Mesothelial cell of epicardium (in vitro differentiated cells): ENCODE measurements at places on chromosomes 6 and 20.

DNA sequence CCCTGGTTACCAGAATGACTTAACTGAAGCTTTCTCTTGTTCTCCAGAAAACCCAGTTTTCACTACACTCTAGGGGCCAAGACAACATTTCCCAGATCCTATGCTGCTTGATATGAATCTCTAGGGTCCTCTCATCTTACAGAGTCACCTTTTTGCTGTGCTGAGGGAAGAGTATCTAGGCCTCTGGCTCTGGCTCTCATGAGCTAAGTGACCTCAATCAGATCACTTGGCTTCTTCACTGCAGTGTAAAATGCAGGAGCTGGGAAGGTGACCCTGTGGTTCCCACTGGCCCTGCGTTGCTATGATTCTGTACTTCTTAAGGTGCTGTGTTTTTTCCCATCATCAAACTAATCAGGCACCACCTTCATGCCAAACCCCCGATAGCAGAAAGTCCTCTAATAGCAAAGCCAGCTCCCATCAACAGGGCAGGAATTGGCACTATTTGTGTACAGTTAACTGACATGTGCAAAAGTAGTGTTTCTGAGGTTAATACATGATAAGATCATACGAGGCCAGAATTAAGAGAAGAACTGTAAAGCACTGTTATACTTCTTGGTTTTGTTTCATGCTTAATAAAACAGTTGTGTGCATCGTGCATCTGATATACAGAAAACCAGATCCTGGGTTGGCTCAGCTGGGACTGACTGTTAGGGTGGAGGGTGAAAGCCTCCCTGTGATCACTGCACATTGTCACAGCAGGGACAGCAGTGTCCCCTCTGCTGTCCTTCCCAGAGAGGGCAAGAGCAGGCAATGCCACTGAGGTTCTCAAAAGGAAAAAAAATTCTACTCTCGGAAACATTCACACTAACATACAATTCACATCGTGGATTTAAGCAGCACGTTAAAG lies 46.7 kb downstream of the CNKSR3 start:
- H3K27ac ChIP-seq: no peak overlapping the region
- DNase-seq: no peak
- H3K27me3 ChIP-seq: no peaks in the 10 kb centered on the region
- no peaks in the 10 kb centered on the region for H3K36me3 ChIP-seq
- peaks cover 7% of the 10 kb centered on the region for H3K4me1 ChIP-seq
- H3K4me3 ChIP-seq: no peak overlapping the region

DNA sequence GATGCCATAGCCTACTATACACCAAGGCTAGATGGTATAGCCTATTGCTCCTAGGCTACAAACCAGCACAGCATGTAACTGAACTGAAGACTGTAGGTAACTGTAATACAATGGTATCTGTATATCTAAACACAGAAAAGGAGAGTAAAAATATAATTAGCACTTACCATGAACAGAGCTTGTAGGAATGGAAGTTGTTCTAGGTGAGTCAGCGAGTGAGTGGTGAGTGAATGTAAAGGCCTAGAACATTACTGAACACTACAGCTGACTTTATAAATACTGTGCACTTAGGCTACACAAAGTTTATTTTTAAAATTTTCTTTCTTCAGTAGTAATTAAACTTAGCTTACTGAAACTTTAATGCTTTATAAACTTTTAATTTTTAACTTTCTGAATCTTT lies 129.5 kb downstream of the BTBD9 start:
- no peak overlapping the region for H3K4me3 ChIP-seq
- H3K4me1 ChIP-seq: peaks cover 23% of the 10 kb centered on the region
- H3K36me3 ChIP-seq: no peaks in the 10 kb centered on the region

- no peaks in the 10 kb centered on the region for H3K36me3 ChIP-seq
- peak overlapping the region; percentile 97 for H3K27ac ChIP-seq
- H3K4me1 ChIP-seq: peaks cover 59% of the 10 kb centered on the region
- peak; percentile 62 for DNase-seq
- H3K4me3 ChIP-seq: peak overlapping the region; percentile 87
- no peaks in the 10 kb centered on the region for H3K27me3 ChIP-seq
Observed at GRCh38 chr6:31826793-31827285, 699 bp upstream of the HSPA1B start.

GRCh38 chr6:10831609-10832008 lies 6.7 kb downstream of the MAK start:
- H3K36me3 ChIP-seq: peaks cover 12% of the 10 kb centered on the region
- H3K4me3 ChIP-seq: no peak overlapping the region
- H3K27ac ChIP-seq: no peak overlapping the region
- DNase-seq: no peak
- no peaks in the 10 kb centered on the region for H3K4me1 ChIP-seq

- no peak overlapping the region for H3K4me3 ChIP-seq
- no peaks in the 10 kb centered on the region for H3K27me3 ChIP-seq
- no peak for DNase-seq
- H3K4me1 ChIP-seq: peaks cover 19% of the 10 kb centered on the region
Observed at GRCh38 chr6:158357570-158358216, 45.4 kb downstream of the TULP4 start.

GRCh38 chr20:57711311-57711712 lies 1.5 kb upstream of the PMEPA1 start:
- DNase-seq: no peak
- H3K4me1 ChIP-seq: peaks cover 36% of the 10 kb centered on the region
- peak overlapping the region; percentile 86 for H3K4me3 ChIP-seq
- H3K36me3 ChIP-seq: no peaks in the 10 kb centered on the region

DNA sequence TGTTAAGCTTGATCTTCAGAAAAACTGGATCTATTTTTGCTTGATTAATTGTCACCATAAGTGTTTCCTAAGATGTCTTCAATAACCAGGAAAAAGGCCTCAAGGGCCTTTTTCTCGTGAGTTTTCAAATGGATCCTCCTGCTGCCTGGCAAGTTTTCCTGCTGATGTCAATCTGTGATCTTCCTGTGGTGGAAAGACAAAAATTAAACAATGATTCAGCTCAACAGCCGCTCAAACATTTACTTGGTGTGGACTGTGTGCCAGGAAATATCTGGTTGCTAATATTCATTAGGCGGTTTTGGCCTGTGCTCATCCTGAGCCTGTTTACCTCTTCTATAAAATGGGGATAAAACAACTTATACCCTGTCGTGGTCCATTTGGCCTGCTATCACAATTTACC lies 35.4 kb upstream of the SSTR4 start:
- DNase-seq: no peak
- peaks cover 7% of the 10 kb centered on the region for H3K4me1 ChIP-seq
- H3K36me3 ChIP-seq: no peaks in the 10 kb centered on the region
- no peak overlapping the region for H3K27ac ChIP-seq
- H3K27me3 ChIP-seq: peaks cover 27% of the 10 kb centered on the region
- H3K4me3 ChIP-seq: no peak overlapping the region

DNA sequence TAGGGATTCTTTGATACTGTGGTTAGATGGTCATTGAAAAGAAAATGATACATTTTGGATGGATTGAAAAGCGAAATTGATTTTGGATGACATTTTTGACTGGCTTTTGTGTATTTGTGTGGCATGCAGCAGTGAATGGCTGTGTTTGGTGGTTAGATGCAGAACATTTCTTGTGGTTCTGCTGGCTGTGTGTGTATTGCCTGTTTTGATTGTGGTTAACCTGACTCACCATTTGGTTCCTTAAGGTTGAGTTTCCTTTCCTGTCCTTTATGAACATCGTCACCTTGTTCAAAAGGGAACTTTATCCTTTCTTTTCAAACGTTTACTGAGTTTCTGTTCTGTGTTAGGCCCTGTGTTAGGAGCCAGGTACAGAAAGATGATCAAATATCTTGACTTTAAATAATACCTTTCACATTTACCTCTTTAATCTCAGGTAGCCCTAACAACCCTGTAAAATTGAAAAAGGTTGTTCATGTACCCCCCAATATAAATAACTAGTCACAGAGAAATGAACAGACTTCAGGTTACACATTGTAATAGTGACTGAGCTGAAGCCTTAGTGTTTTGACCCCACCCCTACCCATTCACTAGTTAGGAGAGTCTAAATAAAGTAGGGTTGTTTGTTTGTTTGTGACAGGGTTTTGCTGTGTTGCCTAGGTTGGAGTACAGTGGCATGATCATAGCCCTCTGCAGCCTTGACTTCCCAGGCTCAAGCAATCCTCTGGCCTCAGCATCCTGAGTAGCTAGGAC lies 23.8 kb downstream of the ANKS1A start:
- H3K27me3 ChIP-seq: no peaks in the 10 kb centered on the region
- H3K27ac ChIP-seq: no peak overlapping the region
- no peak for DNase-seq
- H3K4me1 ChIP-seq: no peaks in the 10 kb centered on the region
- H3K36me3 ChIP-seq: no peaks in the 10 kb centered on the region
- H3K4me3 ChIP-seq: no peak overlapping the region

DNA sequence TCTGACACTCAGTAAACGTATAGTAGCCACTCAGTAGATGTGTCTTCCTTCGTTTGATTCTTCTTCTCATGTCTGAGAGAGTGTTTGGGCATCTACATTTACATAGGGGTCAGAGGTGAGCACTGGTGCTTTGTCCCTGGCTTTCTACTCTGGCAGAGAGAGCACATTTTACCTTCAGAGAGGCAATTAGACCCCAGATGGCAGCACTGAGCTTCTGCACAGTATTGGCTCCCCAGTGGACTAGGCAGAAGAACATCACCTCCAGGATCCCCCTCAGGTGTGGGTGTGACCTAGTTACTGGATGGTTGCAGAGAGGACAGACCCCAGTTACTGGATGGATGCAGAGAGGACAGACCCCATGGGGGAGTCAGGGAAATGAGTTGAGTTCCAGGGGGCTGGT lies 327.2 kb downstream of the DHX35 start:
- H3K27me3 ChIP-seq: peaks cover 2% of the 10 kb centered on the region

GRCh38 chr6:146770965-146771735 lies 172.4 kb downstream of the ADGB start:
- no peaks in the 10 kb centered on the region for H3K36me3 ChIP-seq
- H3K27ac ChIP-seq: no peak overlapping the region
- H3K4me3 ChIP-seq: no peak overlapping the region
- no peaks in the 10 kb centered on the region for H3K27me3 ChIP-seq
- DNase-seq: no peak

- peak overlapping the region; percentile 89 for H3K4me3 ChIP-seq
- peaks cover 51% of the 10 kb centered on the region for H3K4me1 ChIP-seq
- DNase-seq: no peak
- no peaks in the 10 kb centered on the region for H3K27me3 ChIP-seq
- H3K27ac ChIP-seq: peak overlapping the region; percentile 55
Observed at GRCh38 chr20:52975029-52975732, 3.0 kb downstream of the TSHZ2 start.

DNA sequence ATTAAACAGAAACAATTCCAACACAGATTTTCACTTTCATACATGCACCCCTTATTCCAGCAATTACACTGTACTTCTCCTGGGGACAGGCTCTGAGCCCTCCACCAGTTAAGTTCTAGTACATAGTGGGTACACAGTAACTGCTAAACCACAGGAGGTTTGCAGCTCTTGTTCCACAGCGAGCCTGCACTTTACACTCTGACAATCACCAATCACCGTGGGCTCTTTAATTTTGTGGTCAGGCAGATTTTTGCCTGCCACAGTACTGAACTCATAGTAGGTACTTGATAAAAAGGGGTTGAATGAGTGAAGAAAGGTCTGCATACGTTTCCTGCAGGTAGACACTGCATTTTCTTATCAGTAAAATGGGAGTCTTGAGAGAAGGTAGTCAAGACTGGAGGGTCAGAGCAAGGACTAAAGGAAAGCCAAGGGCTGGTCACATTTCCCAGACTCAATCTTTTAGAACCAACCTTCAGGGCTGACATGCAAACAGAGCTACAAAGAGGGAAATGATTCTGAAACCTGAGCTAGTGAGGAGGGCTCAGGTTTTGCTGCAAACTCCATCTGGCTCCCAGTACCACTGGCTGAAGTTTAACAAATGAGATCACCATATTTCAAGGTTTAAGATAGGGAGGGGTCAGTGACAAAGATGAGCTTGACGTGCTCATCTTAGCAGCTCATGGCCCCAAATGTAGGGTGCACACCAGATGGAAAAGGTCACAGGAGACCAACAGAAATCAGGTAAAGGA lies 404.6 kb downstream of the BTBD9 start:
- H3K4me3 ChIP-seq: no peak overlapping the region
- no peaks in the 10 kb centered on the region for H3K27me3 ChIP-seq
- no peaks in the 10 kb centered on the region for H3K36me3 ChIP-seq
- no peak overlapping the region for H3K27ac ChIP-seq
- no peaks in the 10 kb centered on the region for H3K4me1 ChIP-seq
- DNase-seq: no peak

GRCh38 chr6:158610319-158610968 lies 34.1 kb downstream of the DYNLT1 start:
- peaks cover 20% of the 10 kb centered on the region for H3K36me3 ChIP-seq
- peak overlapping the region; percentile 71 for H3K27ac ChIP-seq
- H3K4me1 ChIP-seq: peaks cover 26% of the 10 kb centered on the region
- H3K4me3 ChIP-seq: no peak overlapping the region

DNA sequence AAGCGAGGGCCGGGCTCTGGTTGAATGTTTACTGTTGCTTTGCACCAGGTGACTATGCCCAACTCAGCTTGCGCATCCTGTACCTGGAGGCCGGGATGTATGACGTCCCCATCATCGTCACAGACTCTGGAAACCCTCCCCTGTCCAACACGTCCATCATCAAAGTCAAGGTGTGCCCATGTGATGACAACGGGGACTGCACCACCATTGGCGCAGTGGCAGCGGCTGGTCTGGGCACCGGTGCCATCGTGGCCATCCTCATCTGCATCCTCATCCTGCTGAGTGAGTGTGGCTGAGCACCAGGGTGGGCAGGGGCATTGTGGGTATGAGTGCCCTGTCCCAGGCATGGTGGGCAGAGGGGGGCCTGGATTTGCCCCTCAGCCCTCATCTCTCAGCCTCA lies 136.1 kb downstream of the TAF4 start:
- H3K4me3 ChIP-seq: no peak overlapping the region
- H3K36me3 ChIP-seq: no peaks in the 10 kb centered on the region
- no peaks in the 10 kb centered on the region for H3K27me3 ChIP-seq
- H3K27ac ChIP-seq: no peak overlapping the region

- no peak for DNase-seq
- peaks cover 20% of the 10 kb centered on the region for H3K27me3 ChIP-seq
- peak overlapping the region; percentile 83 for H3K4me3 ChIP-seq
- peak overlapping the region; percentile 74 for H3K27ac ChIP-seq
Observed at GRCh38 chr6:27604986-27605385, 132.1 kb upstream of the ZNF184 start.

GRCh38 chr6:131954775-131955107 lies 3.6 kb upstream of the CCN2 start:
- peak overlapping the region; percentile 6 for H3K4me3 ChIP-seq
- H3K27me3 ChIP-seq: no peaks in the 10 kb centered on the region
- H3K4me1 ChIP-seq: peaks cover 51% of the 10 kb centered on the region
- H3K36me3 ChIP-seq: no peaks in the 10 kb centered on the region
- peak; percentile 69 for DNase-seq
